ENCODE measurements at places on chromosomes 1 and 21.

- peak; percentile 91 for DNase-seq
Observed at GRCh38 chr1:153566414-153567371, 1.0 kb upstream of the S100A2 start.

DNA sequence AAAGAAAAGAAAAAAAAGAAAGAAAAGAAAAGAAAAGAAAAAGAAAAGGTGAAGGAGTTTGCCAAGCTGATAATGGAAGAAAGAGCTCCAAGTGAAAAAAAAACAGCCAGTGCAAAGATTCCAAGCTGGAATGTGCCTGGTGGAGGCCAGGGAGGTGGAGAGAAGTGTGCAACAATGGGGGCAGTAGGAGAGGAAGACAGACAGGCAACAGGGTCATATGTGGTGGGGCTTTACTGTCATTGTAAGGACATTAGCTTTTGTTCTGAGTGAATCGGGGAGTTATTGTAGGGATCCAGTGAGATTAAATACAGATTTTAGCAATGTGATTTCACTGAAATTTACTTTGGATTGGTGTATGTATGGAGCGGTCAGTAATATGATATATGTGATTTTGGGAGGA is 14.0 kb upstream of the MYSM1 start:
- DNase-seq = no peak

GRCh38 chr1:198923993-198924392 is 285.2 kb downstream of the PTPRC start:
- DNase-seq = no peak

DNA sequence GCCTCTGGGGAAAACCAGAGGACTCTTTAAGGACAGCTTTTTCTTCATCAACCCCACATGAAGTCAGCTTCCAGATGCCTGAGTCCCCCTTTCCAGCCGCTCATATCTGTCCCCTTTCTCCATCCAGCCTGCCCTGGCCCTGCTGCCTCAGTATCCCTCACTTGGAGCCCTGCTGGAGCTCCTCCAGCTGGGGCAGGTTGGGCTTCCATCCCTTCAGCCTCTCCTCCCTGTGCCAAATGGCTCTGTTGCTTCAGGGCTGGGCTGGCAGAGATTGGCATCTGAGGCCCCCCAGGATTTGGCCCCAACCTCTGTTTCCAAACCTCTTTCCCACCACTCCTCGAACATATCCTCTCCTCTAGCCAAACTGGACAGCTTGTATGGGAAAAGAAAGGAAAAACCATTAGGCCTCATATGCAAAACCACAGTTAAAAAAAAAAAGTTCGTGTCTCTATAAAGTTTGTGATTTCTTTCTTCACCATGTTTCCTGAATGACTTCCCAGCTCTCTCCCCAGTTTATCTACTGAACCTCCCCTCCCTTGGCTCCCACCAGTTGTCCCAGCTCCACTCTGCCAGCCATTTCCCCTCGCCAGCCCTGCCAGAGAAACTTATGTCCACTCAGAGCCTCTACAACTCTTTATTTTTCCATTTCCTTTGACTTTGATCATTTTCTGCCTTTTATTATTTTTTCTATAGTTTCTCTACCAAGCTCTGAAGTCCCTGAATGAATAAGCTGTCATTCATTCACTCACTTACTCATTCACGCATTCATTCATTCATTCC is 217.9 kb downstream of the FOXD2 start:
- no peak for DNase-seq

- DNase-seq = no peak
Observed at GRCh38 chr21:45622416-45623097, 21.0 kb upstream of the PCBP3 start.

- DNase-seq = no peak
Observed at GRCh38 chr1:247415423-247416361, at the start of gene NLRP3. NLRP3 (plus strand) TSS chr1:247416173; CDS start chr1:247418801, 2,628 bp downstream.

- no peak for DNase-seq
Observed at GRCh38 chr1:85801520-85801919, 93.3 kb upstream of the ZNHIT6 start.

DNA sequence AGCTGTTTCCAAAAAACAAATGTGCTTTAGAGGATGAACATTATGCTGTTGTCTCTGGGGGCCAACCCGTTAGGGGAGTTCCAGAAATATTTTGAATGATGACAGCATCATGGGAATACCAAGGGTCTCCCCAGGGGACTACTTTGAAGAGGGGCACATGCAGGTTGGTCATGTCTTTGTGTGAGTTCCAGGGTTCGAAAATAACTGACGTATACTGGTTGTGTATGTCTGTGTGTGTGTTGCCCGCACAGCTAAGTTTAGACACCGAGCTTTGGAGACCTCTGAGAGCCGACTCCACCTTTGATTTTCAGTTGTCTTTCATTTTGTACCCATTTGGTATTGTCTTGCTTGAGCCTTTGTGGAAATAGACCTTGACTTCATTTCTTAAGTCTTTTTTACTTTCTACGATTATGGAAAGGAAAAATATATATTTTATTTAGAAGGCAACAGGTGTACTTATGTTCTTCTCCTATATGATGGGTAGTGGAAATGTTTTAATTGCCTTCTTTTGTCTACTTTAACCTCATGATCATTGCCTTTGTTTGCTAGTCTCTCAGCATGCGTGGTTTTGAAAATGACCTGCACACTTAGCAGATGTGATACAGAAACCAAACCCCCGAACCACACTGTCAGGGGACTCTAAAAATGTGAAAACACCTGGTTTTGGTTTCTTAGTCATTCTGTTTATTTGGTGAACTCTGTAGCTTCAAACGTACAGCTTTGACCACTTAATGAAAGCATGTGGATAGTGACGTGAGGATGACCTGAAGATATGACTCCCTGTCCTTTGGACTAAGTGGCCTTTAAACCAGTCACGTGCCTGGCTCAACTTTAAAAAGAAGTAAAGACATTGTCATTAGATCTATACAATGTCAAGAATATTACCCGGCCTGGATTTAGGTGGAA is 56.5 kb downstream of the GALNT2 start:
- peak; percentile 71 for DNase-seq

GRCh38 chr1:20095564-20096434 is 23.5 kb downstream of the PLA2G2D start:
- DNase-seq = no peak

GRCh38 chr21:41653954-41654491 is 112.8 kb downstream of the RIPK4 start:
- no peak for DNase-seq

DNA sequence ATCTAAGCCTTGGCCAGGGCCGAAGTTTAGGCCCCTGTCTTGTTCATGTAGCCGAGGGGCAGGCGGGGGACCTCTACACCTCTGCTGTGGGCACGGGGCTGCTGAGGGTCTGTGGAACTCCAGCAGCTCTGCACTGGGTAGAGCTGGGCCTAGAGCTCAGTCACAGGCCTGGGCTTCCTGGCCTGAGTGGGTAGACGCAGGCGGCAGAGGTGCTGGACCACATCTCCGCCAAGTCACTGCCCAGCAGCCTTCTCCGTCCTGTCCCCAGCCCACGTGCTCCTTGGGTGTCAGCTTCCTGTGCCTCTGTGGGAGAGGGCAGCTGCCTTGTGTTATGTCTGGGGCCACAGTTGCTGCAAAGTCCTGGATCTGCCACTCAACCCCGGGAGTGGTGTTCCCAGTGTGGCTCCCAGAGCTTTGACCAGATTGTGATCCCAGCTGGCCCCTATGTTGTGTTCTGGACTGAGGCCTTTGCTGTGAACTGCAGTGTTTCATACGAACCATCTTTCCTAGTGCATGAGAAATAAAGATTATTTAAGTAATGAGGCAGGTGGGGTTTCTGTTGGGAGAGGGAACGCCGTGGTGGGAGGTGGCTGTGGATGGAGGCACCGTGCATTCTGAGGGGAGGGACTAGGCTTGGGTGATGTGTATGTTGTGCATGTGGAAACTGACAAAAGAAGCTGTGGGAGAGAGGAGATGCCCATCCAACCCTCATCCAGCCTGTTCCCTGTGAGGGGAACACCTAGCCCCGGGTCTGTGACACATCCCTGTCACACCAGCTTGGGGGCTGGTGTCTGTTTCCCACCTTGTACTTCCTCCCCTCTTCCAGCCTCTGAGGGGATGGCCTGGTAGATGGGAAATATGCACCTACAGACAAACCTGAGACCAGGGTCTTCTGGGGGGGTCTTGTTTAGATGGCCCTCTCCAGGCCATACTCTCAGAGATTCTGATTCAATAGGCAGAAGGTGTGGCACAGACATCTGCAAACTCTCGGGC is 12.2 kb downstream of the AMPD2 start:
- no peak for DNase-seq

DNA sequence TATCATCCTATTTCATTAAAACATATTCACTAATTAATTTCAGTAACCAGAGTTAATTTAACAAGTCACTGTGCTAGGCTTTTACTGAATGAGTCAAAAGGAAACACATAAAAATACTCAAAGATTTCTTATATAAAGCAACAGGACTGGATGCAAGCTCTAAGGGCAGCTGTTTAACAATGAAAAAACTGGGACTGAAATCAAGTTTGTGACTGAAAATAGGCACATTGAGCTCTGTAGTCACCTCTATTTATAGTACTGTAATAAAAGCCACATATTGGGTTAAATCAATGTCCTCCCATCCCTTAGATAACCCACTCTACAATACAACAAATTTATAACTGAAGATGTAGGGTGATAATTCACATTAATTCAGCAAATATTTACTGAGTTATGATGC is 52.4 kb downstream of the SMYD3 start:
- no peak for DNase-seq

DNA sequence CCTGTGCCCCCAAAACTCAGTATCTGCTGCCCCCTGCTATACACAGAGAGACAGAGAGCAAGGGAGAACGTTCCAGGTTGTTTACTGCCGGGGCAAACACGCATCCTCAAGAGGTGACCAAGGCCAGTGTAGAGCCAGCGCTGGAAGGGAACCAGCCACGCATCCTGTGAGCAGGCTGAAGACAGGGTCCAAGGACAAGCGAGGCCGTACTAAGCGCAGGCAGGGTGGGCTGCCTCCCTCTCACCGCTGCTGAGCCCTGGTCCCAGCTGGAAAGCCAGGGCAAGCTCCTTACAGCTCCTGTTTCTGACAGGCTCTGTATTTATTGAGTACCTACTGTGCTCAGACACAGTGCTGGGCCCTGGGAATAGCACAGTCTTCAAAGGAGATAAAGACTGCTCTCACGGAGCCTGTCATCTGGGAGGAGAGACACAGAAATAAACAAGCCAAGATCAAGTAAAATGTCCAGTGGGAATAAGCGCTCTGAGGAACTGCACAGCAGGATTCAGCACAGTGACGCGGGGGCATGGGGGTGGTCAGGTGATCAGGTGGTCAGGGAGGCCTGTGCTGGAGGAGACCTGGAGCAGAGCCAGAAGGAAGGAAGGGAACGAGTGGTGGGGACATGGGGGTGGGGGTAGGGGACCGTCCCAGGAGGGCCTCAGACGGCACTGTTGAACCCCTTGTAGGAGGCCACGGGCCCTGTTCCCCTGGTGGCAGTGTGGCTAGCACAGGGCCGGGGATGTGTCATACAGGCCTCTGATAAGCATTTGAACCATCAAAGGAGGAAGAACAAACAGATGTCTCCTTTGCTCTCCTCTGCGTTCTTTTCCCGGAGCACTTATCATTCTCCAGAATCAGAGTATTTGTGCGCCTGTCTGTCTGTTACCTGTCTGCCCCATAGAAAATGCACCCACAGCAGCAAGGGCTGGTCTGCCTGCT is 37.8 kb upstream of the EFHD2 start:
- no peak for DNase-seq

DNA sequence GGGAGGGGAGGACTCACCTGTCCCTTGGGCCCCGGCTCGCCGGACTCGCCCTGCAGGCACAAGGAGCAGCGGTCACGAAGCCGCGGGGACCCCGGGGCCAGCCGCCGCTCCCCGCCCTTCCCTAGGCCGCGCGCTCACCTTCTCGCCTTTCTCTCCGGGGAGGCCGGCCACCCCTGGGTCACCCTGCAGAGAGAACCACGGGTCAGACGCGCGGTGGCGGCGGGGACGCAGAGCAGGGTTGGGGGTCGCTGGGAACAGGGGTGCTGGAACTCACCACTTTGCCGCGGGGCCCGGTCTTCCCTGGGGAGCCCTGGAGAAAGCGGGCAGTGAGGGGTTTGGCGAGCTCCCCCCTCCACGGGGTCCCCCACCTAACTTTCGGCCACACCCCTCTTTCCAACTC is 13.3 kb downstream of the COL9A2 start:
- DNase-seq = no peak

GRCh38 chr1:221712198-221712684 is 29.6 kb downstream of the DUSP10 start:
- peak; percentile 74 for DNase-seq

- no peak for DNase-seq
Observed at GRCh38 chr1:209076688-209077087, 506.8 kb upstream of the CAMK1G start.

DNA sequence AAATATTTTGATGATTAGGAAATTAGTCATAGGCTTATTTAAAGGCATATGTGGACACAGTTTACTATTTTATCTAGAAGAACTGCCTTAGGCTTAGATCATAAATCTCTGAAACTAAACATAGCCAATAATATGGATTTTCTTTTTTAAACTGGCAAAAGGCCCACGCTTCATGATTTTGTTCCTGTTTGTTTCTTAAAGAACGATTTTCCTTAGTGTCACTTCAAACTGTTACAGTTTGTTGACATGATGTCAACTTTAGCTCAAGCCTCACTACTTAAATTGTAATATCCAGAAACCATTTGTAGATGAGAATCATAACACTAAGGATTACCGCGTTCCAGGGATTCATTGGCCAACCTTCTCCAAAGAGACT is 322.6 kb downstream of the HHIPL2 start:
- no peak for DNase-seq

DNA sequence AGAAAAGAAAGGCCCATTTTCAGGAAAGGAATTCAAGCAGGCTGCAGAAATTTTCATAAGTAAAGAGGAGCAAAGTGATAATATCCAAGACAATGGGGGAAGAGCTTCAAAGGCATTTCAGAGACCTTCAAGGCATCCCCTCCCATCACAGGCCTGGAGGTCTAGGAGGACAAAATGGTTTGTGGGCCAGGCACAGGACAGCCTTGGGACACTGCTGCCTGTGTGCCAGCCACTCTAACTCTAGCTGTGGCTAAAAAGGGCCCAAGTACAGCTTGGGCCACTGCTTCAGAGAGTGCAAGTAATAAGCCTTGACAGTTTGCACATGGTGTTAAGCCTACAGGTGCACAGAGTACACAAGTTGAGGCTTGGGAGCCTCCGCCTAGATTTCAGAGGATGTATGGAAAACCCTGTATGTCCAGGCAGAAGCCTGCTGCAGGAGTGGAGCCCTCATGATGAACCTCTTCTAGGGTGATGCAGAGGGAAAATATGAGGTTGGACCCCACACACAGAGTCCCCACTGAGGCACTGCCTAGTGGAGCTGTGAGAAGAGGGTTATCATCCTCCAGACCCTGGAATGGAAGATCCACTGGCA is 51.8 kb upstream of the ZSWIM5 start:
- no peak for DNase-seq

DNA sequence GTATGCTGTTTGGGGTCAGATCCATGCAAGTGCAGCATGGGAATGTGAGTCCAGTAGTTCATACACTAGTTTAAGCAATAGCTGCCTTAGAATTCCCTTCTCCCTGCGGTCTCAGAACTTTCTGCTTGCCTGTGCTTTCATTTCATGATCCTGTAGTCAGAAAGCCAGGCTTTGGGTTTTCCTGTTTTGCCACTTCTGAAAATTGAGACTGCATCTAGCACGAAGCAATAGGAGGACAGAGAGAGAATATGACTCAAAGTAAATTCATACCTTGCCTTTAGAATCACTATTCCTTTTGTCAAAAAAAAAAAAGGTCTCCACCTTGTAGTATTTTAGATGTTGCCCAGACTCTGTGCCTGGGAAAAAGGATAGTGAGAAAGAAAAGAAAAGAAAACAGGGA is 161.2 kb upstream of the SNX7 start:
- no peak for DNase-seq

GRCh38 chr1:183276386-183277080 is 90.5 kb downstream of the LAMC2 start:
- DNase-seq = no peak
